ENCODE measurements at places on chromosomes 1 and 21.

GRCh38 chr1:201184307-201185122 is 6.1 kb upstream of the IGFN1 start:
- no peak for DNase-seq

DNA sequence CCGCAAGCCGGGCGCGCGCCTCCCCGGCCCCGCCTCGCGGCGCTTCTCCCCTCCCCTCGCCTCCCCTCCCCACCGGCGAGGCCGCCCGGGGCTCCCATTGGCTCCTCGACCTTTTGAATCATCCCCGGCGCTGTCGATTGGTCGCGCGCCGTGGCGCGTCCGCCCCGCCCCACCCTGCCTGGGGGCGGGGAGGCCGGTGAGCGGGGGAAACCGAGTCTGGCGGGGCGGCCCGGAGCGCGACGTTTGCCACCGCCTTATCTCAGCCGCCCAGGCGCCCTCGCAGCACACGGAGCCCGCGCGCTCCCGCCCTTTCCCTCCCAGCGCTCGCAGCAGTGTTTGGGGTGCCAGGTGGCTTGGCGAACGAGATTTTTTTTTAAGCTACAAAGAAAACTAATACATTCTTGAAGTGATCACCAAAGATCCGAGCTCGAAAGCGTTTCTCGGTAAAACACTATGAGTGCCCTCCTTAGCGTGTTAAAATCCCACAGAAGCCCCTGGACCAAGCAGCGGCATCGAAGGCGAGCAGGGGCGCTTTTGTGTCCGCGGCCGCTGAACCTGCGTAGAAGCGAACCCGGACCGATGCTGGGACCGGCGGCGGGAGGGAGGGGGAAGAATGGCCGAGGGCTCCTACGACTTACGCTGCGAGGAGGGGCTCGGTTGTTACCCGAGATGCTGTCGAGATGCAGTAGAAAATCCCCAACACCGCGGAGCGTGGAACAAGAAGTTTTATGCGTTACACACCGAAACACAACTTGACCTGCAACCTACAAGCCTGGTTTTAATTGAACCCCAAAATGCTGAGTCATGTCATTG is 436 bp upstream of the LBR start:
- DNase-seq = peak; percentile 94

GRCh38 chr1:225388372-225388771 is 39.5 kb downstream of the LBR start:
- DNase-seq = no peak

DNA sequence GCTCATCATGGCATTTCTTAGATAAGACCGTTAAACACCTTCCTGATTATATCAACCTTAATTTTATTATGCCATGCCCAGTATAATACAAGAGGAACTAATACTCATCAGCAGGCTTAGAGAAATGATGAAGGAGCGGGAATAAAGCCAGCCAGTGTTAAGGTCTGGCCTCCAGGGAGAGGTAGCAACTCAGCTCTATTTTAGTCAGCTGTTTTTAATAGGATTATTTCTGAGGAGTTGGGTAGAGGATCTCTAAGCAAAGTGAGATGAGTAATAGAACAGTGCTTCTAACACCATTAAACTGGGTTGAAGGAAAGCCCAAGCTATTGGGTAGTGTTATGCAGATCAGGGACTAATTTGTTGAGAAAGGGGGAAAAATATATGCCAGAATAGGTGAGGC is 921.5 kb downstream of the TTLL7 start:
- no peak for DNase-seq

- DNase-seq = no peak
Measured at GRCh38 chr1:245131026-245131393, 23.8 kb upstream of the KIF26B start.

GRCh38 chr1:78385744-78386462 is 104.9 kb upstream of the PTGFR start:
- no peak for DNase-seq

All from activated T-cell treated with anti-CD3 and anti-CD28 coated beads, Interleukin-2, amount 50 U/mL, for 1 hour (primary cell).